ENCODE measurements at places on chromosomes 11 and 22.
A peak's percentile ranks its signal among the peaks of the same experiment; 100 is the strongest.

DNA sequence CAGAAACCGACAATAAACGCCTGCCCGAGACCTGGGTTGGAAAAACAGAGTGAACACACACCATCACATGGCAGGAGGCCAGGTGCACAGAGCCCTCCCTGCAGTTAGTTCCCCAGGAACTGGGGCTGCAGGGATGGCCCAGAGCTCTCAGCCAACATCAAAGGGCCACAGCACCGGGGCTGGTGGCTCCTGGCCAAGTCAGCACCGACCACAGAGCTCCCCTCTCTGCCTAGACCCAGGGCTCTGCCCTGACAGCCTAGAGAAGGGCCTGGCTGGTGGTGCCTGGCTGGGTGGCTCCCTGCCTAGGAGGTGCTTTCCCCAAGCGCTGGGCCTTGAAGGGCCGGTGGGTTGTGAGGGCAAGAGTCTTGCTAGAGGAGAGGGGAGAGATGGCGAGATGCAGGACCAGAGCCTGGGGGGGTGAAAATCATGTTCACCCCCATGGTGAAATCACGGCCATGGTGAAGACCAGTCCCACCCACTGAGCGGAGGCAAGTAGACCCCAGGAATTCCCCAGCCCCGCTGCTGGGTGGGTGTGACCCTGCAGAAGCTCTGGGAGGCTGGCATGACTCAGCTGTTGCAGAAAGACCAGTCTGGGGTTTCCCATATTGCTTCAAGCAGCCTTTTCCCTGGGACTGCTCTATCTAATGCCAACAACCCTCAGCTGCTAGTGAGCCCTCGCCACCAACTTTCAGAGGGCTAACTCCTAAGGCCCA lies 7.2 kb upstream of the BID start:
- peak; percentile 30 for DNase-seq

GRCh38 chr22:23796461-23796860 lies 9.7 kb downstream of the SMARCB1 start:
- no peak for DNase-seq

DNA sequence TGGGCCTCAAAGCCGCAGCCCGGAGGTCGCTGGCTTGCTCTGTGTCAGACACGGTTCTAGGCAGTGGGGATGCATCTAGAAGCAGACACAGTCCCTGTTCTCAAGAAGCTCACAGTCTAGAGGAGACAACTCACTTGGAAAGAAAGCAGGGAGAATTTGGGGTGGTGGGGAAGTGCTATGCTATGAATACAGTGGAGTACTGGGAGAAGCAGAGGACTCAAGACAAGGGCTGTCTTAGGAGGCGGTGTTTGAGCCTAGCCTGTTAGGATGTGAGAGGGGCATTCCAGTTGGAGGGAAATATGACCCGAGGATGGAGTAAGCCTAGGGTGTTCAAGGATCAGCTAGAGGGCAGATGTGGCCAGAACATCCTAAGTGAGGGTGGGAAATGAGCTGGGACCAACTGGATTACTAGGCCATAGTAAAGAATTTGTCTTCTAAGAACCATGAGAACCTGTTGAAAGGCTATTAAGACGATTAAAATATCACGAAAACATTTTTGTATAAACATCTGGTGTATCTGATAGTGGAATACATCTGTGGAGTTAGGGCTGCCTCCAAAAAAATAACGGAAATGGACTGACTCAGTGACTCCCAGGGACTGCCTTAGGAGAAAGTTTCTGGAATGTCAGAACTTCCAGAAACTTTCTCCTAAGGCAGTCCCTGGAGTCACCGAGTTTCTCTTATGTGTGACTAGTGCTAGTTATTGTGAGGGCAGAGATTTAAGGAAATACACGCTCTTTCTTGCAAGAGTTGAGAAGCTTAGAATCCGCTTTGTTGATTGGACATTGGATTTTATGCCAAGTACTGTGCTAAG lies 1.1 kb upstream of the PITPNB start:
- peak; percentile 7 for DNase-seq

GRCh38 chr22:37568012-37568411 lies 7.7 kb downstream of the CDC42EP1 start:
- no peak for DNase-seq

- no peak for DNase-seq
Observed at GRCh38 chr11:70108250-70108649, 30.1 kb downstream of the ANO1 start.

- DNase-seq, result no peak
Observed at GRCh38 chr11:69049490-69049867, 747 bp downstream of the TPCN2 start.

DNA sequence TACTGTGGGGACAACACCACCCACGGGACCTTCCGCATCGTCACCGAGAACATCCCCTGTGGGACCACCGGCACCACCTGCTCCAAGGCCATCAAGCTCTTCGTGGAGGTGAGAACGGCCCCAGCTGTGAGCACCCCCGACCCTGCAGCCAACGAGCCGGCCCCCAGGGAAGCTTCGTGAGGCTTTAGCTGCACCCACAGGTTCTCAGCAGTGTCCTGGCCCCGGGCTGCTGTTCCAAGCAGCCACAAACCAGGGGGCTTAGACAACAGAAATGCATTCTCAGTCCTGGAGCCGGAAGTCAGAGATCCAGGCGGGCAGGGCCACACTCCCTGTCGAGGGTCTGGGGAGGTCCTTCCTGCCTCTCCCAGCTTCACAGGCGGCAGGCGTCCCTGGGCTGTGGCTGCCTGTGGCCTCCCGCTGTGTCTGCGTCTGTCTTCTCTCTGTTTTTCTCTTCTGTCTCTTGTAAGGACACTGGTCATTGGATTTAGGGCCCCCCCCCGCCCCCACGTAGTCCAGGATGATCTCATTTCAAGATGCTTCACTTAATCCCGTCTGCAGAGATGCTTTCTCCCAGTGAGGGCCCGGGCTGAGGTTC lies 12.5 kb downstream of the MUC5B start:
- DNase-seq, result no peak

DNA sequence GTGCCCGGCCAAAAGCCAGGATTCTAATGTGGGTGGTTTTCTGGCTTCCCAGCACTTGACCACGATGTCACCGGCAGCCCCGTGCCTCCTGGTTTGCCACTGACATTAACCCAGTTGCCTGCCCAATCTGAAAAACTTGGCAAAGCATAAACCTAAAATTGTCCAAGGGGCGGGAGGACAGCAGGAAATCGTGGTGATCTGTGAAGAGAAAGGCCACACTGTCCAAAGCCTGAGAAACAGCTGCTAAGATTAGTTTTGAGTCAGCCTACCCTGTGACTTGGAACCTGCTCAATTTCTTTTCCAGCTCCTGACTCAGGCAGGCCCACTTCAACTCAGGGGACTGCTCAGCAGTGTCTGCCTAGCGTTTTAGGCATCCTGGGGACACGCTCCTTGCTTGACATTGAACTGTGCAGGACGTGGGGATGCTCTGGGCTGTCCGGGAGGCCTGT lies 8.2 kb upstream of the F2 start:
- no peak for DNase-seq

DNA sequence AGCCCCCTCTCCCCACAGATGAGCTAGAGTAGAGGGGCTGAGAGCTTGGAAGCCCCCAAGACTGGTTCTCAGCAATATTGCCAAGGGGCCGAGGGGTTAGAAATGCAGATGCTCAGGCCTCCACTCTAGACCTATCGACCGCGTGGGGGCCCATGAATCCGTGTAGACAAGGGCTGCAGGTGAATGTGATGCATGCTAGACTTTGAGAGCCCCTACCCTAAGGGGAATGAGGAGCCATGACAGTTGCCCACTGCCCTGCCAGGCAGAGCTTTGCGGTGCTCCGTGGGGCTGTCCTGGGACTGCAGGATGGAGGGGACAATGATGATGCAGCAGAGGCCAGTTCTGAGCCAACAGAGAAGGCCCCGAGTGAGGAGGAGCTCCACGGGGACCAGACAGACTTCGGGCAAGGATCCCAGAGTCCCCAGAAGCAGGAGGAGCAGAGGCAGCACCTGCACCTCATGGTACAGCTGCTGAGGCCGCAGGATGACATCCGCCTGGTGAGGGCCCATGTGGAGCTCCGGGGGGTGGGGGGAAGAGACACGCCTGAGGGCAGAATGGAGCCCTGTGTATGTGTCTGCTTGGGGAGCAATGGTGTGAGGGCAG lies 1.3 kb downstream of the SSH3 start:
- no peak for DNase-seq

Measured in NCI-H1092 (cell line).